ENCODE measurements at places on chromosomes 7 and 10.

GRCh38 chr7:134941185-134941900 is 45.0 kb upstream of the AGBL3 start:
- no peak for DNase-seq

GRCh38 chr7:92343714-92344113 is 97.9 kb downstream of the ANKIB1 start:
- DNase-seq: no peak

DNA sequence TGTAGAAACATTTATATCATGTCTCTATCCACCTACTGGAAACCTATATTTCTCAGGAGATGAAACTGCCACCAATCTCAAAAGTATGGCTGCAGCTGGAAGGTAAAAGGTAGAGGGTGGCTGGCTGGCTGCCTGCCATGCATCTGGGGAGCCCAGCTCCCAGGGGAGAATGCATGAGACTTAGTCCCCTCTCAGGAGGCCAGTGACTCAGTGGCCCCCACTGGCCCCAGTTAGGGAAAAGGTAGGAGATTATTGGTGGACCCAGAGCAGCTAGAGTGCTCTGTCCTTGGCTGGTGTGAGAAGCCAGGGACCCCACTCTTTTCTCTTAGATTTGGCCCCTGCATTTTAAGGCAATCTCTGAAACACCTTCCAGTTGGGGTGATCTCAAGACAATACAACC is 6.8 kb upstream of the NKX2-3 start:
- DNase-seq: no peak

GRCh38 chr7:44969049-44969700 is 9.6 kb downstream of the MYO1G start:
- no peak for DNase-seq

DNA sequence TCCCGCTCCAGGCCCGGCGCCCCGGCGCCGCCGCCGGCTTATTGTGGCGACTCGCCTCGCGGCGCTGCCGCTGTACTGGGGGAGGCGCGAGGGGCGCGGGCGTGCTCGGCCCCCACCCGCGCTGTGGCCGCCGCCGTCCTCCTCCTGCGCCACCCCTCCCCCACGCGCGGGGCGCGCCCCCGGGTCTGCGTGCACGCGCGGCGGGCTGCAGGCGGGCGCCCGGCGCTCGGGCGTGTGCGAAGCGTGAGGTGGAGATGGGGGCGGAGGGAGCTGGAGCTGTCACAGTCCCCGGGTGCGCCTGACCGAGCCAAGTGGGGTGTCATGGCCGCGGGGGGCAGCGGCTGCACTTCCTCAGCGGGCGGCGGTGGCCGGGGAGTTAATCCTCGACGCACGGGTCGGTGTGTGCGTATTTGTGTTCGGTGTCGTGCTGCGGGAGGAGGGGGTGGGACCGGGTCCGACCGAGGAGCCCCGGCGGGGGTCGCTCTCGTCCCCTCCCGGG is 672 bp downstream of the LCOR start:
- peak; percentile 84 for DNase-seq

GRCh38 chr10:92027141-92027540 is 103.6 kb downstream of the BTAF1 start:
- peak; percentile 94 for DNase-seq

GRCh38 chr10:49072166-49072885 is 43.0 kb downstream of the VSTM4 start:
- no peak for DNase-seq

GRCh38 chr7:29811586-29811985 is 5.3 kb downstream of the WIPF3 start:
- DNase-seq: no peak

GRCh38 chr10:85421421-85421820 is 945.2 kb downstream of the GRID1 start:
- DNase-seq: no peak

DNA sequence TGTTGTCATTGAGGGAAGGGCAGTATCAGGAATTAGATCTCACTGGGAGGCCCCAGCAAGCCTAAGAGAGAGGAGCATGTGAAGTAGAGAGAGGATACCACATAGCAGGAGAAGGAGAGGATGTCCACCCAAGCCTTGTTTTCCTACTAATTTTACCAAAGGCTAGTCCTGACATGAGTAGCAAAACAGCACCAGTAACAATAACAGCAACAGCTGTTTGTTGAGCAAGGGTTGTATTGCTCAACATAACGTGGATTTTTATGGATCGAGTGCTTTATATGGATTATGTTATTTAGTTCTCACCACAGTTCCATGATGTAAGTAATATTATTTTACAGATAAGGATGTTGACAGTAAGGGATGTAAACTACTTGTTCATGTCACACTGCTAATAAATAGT is 135.2 kb upstream of the DLX6 start:
- DNase-seq: no peak

GRCh38 chr10:917416-917720 is 14.1 kb downstream of the LARP4B start:
- DNase-seq: no peak

DNA sequence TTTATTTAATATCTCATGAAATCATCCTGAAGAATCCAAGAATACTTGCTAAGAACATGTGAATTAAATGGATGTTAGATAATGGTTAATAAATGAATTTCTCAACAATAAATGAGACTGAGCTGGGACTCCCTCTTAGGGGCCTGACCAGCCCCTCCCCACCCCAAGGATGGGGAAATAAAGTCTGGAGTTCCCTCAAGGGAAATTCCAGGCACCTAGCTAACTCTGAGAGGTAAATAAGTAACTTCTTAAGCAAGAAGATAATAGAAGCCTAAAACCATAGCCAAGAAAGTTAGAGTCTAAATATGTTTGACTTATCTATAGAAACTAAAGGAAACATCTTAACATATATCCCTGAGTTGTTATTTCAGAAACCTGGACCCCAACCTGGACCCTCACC is 32.2 kb upstream of the PPP1R9A start:
- DNase-seq: no peak

DNA sequence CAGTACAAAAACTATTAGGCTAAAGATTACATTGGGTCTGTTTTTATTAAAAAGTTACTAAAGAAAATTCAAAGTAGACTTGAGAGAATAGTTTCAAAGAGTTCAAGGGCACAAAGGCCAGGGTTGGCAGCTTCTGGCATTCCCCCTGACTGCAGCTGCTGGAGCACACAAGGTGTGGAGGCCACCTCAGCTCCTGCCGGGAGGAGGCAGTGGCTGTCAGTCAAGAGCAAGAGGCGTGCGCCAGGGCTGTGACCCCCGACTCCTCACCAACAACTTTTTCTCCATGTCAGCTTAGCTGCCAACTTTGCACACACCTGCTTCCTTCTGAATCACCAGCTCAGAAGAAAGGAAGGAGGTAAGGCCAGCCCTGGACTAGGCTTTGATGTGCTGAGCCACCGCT is 144.6 kb upstream of the PLXNA4 start:
- DNase-seq: no peak

- DNase-seq: no peak
Measured at GRCh38 chr10:19845503-19846368, 29.5 kb downstream of the PLXDC2 start.

DNA sequence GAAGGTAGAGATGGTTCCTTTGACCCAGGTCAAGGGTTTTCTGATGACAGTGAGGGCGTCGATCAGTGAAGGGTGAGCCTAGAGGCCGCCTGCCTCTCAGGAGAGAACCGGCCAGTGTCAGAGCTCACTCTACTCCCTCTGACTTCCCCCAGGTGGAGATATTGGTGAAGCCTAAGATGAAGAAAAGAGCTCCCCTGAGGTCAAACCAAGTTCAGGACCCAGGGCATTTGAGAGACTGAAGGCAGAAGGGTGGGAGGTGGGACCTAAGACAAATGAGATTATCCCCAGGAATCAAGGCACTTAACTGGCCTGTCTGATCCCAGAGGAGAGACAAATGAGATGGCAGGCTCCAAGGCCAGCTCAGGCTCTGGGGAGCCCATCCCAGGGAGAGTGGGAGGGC is 104.7 kb downstream of the CDH23 start:
- no peak for DNase-seq

GRCh38 chr7:155603205-155603857 is 41.1 kb upstream of the RBM33 start:
- no peak for DNase-seq

- no peak for DNase-seq
Measured at GRCh38 chr7:89837515-89837914, 316.8 kb upstream of the STEAP1 start.

- peak; percentile 85 for DNase-seq
Measured at GRCh38 chr10:110671788-110672579, 27.8 kb downstream of the RBM20 start.

DNA sequence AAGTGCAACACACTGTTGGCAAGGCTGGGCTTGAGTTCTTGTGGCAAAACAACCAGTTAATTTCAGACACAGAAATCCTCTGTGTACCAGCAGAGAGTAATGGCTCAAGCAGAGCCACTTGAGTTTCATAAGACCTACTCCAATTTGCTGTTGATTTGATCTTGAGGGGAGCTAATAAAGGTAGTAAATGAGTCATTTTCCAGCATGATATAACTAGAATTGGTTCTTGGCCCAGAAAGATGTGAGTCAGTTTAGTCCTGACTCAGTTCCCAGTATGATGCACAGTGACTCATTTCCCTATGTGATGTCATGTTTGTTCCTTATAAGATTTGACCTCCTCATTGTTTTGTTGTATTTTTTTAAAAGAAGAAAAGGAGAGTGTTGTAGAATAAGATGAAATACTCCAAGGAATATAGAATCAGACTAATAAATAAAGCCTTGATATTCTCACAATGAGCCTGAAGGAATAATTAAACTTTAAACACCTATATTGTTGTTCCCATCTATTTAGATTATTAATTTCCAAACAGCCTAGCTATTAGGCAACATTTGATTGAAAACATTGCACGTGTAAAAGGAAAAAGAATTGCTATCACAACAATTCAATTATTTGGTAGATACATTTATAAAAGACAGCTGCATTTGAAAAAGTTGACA is 186.2 kb downstream of the REEP3 start:
- peak; percentile 52 for DNase-seq

GRCh38 chr7:33744293-33745075 is 160.9 kb upstream of the BMPER start:
- peak; percentile 69 for DNase-seq

DNA sequence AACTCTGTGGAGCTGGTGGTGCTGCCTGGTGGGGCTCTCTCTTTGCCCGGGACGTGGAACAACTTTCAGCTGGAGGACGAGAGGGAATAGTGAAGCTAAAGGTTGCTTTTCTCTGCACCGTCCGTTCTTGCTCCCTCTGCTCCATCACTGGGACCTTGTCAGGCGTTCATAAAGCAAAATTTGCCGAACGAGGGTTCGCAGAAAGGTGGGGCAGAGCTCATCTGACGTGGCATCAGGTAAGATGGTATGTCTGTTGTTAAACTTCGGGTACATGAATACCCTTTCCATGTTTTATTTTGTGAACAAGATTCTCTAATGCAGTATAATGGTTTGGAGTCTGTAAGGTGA is 416 bp downstream of the BBS9 start:
- DNase-seq: no peak

- peak; percentile 61 for DNase-seq
Measured at GRCh38 chr10:34628174-34628796, 186.8 kb downstream of the PARD3 start.

GRCh38 chr10:119198438-119198837 is 8.9 kb upstream of the GRK5 start:
- DNase-seq: peak; percentile 60

Measured in hematopoietic multipotent progenitor cell treated with erythropoietin and hydrocortisone succinate and interleukin-3 and kit ligand, for 8 days (in vitro differentiated cells).